Activated naive CD4-positive, alpha-beta T cell treated with anti-CD3 and anti-CD28 coated beads, Interleukin-2, amount 10 ng/mL, durations not matched to agents 7 days and 5 days (primary cell): ENCODE measurements at places on chromosomes 3 and 15.

- DNase-seq = no peak
Measured at GRCh38 chr15:92870010-92870591, 30.0 kb upstream of the CHD2 start.

DNA sequence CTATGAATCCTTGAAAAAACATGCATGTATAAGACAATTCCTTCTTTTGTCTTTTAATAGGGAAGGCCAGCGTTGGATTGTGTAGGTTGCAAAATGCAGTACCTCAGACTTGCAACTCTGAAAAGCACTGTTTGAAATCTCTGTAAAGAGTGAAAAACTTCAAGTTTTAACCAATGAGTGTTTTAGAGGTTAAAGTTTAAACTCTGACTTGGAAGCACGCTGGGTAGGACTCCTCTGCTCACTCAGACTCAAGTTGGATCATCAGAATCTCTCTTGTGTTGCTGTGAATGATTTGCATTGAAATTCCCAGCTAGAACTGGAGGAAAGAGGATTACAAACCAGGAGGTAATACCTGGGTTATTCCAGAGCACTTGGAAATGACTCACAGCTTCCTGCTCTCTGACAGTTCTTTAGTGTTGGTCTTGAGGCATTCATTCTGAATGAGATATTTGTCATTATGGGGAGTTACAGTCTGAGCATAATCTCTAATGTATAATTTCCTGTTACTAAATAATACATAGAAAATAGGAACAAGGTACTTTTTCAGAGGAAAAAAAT, 49.1 kb downstream of the PLS1 start:
- no peak for DNase-seq

DNA sequence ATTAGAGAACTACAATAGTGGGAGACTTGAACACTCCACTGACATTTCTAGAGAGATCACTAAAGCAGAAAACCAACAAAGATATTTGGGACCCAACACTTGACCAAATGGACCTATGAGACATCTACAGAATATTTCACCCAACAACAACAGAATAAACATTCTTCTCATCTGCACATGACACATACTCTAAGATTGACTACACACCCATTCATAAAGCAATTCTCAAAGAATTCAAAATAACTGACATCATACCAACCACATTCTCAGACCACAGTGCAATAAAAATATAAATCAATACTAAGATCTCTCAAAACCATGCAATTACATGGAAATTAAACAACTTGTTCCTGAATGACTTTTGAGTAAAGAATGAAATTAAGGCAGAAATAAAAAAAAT, 473.7 kb downstream of the LPP start:
- no peak for DNase-seq

DNA sequence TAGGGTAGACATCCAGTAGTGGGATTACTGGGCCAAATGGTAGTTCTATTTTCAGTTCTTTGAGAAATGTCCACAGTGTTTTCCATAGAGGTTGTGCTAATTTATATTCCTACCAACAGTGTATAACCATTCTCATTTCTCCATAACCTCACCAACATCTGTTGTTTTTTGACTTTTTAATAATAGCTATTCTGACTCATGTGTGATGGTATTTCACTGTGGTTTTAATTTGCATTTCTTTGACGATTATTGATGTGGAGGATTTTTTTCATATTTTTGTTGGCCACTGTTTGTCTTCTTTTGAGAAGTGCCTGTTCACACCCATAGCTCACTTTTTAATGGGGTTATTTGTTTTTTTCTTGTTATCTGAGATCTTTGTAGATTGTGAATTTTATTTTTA, 125.2 kb downstream of the CFAP20DC start:
- DNase-seq = no peak

- no peak for DNase-seq
Measured at GRCh38 chr15:67072958-67073357, 7.6 kb downstream of the SMAD3 start.

DNA sequence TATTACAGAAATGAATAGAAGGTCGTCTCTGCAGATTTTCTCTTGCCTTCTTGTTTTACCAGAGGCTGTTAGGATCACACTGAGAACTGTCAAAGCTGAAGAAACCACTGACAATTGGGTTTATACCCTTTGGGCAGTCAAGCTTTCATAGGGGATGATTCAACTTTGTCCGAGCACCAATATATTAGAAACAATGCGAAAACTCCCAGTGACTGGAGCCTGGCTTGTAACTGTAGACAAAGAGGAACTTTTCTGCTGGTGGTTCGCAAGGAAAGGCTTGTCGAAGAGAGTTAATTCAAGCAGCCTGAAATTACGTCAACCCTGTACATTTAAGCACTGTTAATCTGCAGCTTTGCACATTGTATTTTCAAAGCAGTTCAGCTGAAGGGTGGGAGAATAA, 193.2 kb upstream of the ZNF385D start:
- no peak for DNase-seq

DNA sequence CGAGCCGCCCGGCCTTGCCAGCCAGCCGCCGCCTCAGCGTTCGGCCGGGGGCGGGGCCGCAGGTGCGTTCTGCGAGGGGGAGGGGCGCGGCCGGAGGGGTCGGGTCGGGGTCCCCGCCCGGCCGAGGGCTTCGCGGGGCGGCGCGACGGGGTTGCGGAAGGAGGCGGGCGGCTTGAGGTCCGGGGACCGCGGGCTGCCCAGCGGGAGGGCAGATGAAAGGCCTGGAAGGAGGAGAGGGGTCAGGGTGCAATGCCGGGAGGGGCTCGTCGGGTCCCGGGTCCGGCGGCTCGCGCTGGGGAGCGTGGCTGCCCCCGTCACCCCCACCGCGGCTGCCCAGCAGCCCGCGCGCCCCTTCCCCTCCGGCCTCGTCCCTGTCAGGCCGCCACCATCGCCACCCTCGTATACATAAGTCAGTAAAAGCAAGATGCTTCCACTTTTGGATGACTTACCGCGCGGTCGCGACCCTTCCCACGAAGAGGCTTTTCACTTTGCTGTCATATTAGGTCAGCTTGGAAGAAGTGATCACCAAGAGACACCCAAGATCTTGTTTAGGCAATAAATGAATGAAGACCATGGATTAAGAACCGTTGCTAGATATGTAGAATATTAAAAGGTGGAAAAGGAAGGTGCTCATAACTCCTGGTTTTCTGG, 620 bp upstream of the ANP32A start:
- DNase-seq = no peak

DNA sequence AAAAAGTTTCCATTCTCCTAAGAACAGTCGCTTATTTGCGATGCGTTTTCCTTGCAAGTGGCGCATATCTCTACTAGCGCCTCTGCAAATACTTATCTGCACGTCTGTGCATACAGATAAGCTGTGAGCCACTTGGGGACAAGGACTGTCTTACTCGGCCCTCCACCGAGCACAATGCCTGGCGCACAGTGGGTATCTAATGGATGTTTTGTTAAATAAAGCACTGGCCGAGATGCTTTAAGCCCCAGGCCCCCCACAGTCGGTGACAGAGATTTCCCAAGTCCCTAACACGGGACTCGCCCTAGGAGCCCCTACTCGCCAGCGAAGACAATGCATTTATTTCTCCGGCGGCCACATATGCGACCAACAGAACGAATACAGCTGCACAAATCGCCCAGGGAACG, 503 bp downstream of the HLTF start:
- peak; percentile 36 for DNase-seq

DNA sequence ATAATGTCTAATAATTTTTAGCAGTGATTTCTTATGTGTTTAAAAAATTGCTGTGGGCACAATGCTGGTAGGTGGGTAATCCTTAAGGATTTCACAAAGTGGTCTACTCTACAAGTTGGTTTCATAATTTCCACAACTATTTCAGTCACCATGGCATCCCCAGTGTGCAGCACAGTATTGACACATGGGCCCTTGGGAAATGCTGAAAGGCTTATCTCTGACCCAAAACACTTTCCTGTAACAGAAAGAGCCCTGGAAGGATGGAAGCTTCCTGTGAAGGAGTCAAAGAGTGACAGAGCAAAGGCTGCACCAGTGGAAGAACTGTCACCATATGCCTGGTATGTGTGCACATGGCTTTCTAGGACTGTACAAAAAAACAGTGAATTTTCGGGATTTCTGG, 153.7 kb downstream of the ANO10 start:
- DNase-seq = no peak

GRCh38 chr15:48498828-48499227, 146.7 kb downstream of the FBN1 start:
- DNase-seq = no peak

DNA sequence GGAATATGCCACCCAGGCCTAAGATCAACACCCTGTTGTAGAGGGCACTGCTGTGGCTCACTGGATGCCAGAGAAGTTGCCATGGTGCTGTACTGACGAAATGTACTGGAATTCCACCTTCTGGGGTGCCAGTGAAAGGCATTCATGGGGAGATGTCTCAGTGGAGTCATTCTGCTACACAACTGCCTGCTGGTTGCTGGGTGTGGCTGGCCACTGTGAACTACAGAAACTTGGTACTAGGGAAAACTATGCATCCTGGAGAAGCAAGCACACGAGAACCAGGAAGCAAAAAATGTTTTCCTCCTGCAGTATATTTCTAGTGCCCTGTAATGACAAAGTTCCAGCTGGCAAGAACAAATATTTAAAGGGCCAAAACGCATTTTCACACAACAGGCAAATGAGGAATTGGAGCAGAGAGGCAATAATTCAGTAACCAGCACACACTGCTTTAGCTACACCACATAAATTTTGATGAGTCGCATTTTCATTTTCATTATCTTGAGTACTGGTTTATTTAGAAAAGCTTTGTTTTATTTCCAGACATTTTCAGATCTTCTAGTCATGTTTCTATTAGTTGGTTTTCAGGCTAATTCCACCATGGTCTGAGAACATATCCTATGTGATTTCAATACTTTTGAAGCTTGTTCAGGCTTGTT, 18.3 kb upstream of the RFX7 start:
- no peak for DNase-seq

GRCh38 chr3:126858887-126859286, 124.0 kb upstream of the PLXNA1 start:
- DNase-seq = no peak

DNA sequence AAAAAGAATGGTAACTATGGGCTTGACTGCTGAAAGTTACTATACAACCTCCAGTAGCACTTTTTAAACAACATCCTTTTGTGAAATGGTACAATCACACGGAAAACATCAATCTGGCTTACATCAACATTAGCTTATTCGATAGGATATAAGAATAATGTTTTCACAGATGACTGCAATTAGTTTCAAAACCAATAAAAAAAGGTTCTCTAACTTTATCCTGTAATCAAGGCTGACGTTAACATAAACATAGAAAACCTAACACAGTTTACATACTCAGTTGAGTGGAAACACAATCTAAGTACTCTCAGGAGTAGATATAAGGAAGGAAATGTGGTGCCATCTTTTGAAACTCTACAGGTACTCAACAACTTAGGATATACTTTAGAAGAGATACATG, 102.2 kb downstream of the DLG1 start:
- no peak for DNase-seq

- DNase-seq = no peak
Measured at GRCh38 chr3:175617247-175617646, 758.1 kb downstream of the NAALADL2 start.

DNA sequence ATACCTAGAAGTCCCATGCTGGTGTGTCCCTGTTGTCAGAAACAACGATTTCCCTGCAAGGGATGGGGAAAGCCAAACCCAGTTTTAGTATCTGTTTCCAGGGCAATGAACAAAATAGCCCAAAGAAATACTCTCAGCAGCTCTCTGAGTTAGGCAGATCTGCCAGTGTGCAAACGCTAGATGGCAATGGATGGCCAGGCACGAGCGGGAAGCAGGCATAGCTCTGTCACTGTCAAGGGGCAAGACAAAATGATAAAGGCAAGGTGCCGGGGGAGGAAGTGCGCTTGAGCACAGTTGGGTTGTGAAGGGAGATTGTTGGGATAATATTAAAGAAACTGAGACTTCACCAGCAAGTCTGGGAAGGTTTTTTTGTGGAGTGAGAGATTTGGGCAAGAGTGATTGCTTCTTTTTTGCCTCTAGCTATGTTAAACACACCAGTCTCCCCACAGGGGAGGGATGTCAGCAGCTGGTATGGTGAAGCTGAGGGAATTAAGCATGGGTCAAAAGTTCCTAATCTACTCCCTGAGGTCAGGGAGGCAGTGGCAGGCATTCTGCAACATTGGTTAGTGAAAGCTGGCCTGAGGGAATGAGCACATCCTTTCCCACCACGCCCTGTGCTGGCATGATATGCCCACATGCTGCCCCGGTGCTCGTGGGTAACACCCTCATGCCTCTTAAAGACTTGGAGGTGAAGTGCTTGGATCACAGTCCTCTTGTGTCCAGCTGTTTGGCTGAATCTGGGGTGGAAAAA, 117.5 kb downstream of the PDCD6IP start:
- DNase-seq = peak; percentile 29

DNA sequence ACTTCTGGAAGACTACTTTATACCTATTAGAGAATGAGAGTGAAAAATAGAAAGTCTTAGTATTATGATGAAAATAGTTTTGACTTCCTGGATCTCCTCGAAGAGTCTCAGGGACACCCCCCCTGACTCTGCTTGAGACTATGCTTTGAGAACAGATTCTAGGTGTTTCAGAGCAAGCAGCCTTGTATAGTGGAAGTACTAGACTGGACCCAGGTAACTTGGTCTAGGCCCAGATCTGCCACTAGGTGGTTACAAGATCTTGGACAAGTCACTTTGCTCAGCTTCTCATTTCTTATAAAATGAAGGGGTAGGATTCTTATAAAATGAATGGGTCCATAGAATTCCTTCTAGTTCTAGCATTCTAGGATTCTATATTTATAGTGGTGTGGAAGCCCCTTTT, 9.1 kb downstream of the ABHD5 start:
- DNase-seq = peak; percentile 28

DNA sequence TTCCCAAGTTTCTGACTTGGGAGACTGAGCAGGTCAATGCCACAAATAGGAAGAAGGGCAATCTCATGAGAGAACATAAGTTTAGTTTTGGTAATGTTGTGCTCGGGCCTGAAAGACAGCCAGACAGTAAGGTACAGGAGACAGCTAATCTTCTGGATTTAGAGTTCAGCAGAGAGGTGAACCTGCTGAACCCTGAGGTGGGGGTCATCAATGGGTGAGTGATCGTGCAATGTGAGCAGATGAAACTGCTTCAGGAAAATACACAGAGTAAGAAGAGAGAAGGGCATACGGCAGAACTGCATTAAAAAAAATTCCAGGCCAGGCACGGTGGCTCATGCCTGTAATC, 23.3 kb downstream of the RUBCN start:
- no peak for DNase-seq

- DNase-seq = no peak
Measured at GRCh38 chr15:45776772-45777171, 141.9 kb downstream of the SQOR start.

GRCh38 chr3:112133626-112134334, 732 bp upstream of the GCSAM start:
- no peak for DNase-seq

- peak; percentile 54 for DNase-seq
Measured at GRCh38 chr15:67824976-67825880, at the start of gene SKOR1. Gene SKOR1 (plus strand): TSS chr15:67825509. CDS start chr15:67825603, 94 bp downstream.

- DNase-seq = no peak
Measured at GRCh38 chr3:149593418-149594160, 64.2 kb downstream of the WWTR1 start.

GRCh38 chr3:15011174-15011573, 53.9 kb downstream of the MRPS25 start:
- DNase-seq = no peak

GRCh38 chr15:81887912-81888311, 157.9 kb downstream of the MEX3B start:
- no peak for DNase-seq
